Stomach (tissue), 19 donors: ENCODE measurements at places on chromosomes 5 and 9. TPM values are rescaled to one million over a fixed set of nuclear protein-coding genes. Genes with fewer than 3 reads are reported as not detected.
A peak's percentile ranks its signal among the peaks of the same experiment; 100 is the strongest.

GRCh38 chr5:126680191-126680817, 79.6 kb downstream of the PHAX start:
- DNase-seq = no peak

- DNase-seq = no peak
These were observed 189.1 kb upstream of the CDH12 start for GRCh38 chr5:23042226-23042625.

- no peak for DNase-seq
These were observed 35.2 kb downstream of the MACIR start for GRCh38 chr5:103293719-103294118.

DNA sequence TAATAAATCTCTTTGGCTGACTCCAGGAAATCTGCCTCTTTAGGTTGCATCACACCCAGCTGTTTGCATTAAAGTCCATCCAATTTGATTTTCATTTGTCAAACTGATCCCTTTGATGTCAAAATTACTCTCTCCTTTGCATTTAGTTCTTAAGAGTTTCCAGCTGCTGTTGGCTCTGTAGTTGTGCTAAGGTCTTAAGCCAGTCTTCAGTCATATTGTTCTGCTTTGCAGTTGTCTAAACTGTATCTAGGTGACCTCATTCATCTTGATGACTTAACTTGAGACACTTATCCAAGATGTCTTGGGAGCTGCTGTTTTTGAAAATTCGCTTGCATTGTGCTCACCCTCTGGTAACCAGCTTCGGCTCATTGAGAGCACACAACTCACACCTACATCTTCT, 386.9 kb upstream of the TLE4 start:
- DNase-seq = peak; percentile 12

DNA sequence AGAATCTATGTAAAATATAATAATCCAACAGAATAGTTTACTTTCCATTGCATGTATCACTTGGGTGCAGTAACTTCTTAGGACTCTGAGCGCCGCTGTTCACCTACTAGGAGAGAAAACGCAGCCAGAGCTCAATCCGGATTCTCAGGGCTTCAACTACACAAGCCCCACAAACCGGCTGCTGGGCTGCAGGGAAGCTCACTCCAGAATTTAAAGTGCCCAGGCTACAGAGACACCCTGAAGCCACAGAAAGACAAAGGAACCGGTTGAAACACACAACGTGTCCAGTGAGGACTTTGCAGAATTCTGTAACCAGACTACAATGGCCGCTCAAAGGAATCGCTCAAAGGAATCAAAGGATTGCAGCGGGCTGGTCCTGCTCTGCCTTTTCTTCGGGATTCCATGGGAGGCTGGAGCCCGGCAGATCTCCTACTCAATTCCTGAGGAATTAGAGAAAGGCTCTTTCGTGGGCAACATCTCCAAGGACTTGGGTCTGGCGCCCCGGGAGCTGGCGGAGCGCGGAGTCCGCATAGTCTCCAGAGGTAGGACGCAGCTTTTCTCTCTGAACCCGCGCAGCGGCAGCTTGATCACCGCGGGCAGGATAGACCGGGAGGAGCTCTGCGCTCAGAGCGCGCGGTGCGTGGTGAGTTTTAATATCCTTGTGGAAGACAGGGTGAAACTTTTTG, at the start of gene PCDHGA10:
Gene PCDHGA10 (plus strand): TSS at position 134 of the 686 bp plus-strand sequence. CDS start 189 bp downstream, at position 323.
- peak; percentile 77 for DNase-seq

- peak; percentile 44 for DNase-seq
These were observed 36.4 kb downstream of the GLT6D1 start for GRCh38 chr9:135602789-135603481.

DNA sequence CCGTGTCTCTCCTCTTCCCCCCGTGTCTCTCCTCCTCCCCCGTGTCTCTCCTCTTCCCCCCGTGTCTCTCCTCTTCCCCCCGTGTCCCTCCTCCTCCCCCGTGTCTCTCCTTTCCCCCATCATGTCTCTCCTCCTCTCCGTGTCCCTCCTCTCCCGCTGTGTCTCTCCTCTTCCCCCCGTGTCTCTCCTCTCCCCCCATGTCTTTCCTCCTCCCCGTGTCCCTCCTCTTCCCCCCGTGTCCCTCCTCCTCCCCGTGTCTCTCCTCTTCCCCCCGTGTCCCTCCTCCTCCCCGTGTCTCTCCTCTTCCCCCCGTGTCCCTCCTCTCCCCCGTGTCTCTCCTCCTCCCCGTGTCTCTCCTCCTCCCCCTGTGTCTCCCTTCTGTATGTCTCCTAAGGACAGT, 12.8 kb upstream of the RNU6ATAC start:
- no peak for DNase-seq

- peak; percentile 64 for DNase-seq
These were observed 735 bp downstream of the PTGR1 start for GRCh38 chr9:111598733-111599091.

- peak; percentile 18 for DNase-seq
These were observed 288.7 kb downstream of the FBXL17 start for GRCh38 chr5:108093186-108093585.

DNA sequence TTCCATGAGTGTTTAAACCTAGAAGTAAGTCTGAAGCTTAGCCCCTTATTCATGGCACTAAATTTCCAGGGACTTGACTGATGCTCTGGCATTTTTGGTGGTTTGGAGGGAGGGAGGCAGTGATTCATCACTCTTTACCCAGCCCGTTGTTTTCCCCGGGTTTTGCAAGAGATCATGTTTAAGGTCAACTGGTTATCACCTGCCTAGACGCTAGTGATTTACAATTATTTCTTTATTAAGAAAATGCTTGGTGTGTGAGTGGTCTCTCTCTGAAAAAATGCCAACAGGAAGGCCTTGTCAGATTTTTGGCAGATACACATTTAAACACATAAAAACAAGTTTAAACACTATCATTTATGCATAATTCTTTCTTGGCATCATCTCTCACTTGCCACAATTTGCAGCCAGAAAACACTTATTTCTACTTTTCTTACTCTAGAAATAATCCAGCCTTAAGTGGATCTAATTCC, 737.9 kb upstream of the ZNF608 start:
- DNase-seq = peak; percentile 26

GRCh38 chr9:116899337-116900006, 212.4 kb downstream of the TRIM32 start:
- DNase-seq = no peak

DNA sequence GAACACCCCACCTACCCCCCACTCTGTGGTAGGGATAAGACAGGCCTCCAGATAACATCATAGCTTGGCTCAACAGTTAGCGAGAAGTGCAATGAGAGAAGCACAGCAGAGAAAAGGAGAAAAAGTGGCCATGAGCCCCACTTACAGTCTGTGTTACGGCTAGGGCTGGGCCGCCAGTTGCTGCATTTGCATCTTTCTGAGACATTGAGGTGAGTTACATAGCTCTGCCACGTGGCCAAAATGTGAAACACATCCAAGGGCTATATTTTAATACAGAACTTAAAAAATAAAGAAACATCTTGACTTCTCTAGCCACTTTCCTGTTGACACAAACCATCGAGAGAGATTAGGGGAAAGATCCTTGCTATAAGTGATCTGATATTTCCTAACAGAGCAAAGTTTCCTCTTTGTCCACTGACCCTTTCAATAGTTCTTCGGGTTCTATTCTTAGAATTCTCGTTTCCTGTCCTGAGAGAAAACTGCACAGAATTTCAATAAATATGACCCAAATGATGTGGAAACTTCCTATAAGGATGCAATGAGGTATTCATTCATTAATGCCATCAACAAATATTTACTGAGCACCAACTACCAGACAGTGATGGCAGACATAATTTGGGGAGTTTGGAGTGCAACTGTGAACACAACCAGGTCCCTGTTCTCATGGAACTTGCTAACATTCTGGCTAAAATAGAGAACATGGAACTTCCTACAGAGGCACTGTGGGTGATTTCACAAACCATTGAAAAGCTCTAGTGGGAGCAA, 3.2 kb upstream of the TLE4 start:
- no peak for DNase-seq

- peak; percentile 100 for DNase-seq
These were observed at the start of the genes GDF9 and UQCRQ for GRCh38 chr5:132866342-132867045. GDF9 (minus strand) TSS chr5:132866469; CDS start chr5:132864533, 1,936 bp downstream. UQCRQ (plus strand) TSS chr5:132866642; CDS start chr5:132866882, 240 bp downstream.

GRCh38 chr9:98838155-98838867, 30.8 kb downstream of the GALNT12 start:
- no peak for DNase-seq

- DNase-seq = no peak
These were observed 144.4 kb upstream of the FSTL4 start for GRCh38 chr5:133756756-133757155.

GRCh38 chr9:121757281-121757585, 105.8 kb downstream of the DAB2IP start:
- no peak for DNase-seq

DNA sequence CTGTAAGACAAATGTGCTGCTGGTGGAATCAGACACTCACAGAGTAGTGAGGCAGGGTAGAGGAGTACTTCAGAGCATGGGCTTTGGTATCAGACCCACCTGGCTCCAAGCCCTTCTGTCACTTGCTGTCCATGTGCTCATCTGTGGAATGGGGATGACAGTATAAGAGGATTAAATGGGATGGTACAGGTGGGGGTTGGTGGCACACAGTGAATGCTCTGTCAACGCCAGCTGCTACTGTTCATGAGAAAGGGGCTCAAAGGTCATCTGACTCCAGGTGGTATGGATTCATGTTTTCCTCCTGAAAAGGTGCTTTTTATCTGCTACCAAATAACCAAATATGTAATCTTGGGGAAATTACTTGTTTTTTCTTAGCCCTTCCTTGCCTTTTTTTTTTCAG, 23.0 kb upstream of the PPARGC1B start:
- DNase-seq = no peak

GRCh38 chr5:133995341-133995740, 9.4 kb downstream of the VDAC1 start:
- no peak for DNase-seq

GRCh38 chr9:107489144-107489673, 360 bp downstream of the KLF4 start:
- DNase-seq = no peak

GRCh38 chr5:90022002-90022710, 387.4 kb downstream of the CETN3 start:
- peak; percentile 45 for DNase-seq

DNA sequence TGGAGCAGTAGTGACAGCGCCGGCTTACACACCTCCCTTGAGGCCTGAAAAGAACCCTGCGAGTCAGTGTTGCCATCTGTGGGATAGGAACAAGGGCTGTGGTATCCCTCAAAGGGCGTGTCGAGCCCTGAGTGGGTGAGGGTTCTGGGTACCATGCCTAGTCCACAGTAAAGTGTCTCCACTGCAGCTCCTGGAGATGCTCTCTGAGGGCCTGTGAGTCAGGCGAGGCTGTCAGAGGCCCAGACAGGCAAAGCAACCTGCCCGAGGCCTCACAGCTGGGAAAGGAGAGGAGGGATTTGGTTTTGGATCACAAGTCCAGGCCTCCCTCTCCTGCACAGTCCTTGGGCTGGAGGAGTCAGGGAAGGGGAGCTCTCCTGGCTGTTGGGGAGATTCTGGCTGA, 6.1 kb downstream of the PRRX2 start:
- no peak for DNase-seq

GRCh38 chr5:53073348-53073747, 36.2 kb downstream of the MOCS2 start:
- no peak for DNase-seq

GRCh38 chr9:103734471-103734870, 359.6 kb upstream of the SMC2 start:
- DNase-seq = no peak

DNA sequence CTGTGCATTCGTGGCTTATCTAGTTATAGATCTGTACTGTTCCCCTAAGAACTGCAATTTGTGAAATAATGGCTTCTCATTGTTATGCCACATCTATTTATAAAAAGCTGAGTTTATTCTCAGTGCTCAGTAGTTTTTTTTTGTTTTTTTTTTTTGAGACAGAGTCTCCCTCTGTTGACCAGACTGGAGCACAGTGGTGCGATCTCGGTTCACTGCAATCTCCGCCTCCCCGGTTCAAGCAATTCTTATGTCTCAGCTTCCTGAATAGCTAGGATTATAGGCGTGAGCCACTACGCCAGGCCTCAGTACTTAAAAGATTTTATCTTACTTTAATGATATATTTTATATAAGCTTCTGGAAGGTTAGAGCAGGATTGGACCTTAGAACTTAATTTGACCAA, 19.0 kb downstream of the SEC61B start:
- no peak for DNase-seq

- DNase-seq = no peak
These were observed 184.2 kb downstream of the FANCC start for GRCh38 chr9:95133325-95133705.

DNA sequence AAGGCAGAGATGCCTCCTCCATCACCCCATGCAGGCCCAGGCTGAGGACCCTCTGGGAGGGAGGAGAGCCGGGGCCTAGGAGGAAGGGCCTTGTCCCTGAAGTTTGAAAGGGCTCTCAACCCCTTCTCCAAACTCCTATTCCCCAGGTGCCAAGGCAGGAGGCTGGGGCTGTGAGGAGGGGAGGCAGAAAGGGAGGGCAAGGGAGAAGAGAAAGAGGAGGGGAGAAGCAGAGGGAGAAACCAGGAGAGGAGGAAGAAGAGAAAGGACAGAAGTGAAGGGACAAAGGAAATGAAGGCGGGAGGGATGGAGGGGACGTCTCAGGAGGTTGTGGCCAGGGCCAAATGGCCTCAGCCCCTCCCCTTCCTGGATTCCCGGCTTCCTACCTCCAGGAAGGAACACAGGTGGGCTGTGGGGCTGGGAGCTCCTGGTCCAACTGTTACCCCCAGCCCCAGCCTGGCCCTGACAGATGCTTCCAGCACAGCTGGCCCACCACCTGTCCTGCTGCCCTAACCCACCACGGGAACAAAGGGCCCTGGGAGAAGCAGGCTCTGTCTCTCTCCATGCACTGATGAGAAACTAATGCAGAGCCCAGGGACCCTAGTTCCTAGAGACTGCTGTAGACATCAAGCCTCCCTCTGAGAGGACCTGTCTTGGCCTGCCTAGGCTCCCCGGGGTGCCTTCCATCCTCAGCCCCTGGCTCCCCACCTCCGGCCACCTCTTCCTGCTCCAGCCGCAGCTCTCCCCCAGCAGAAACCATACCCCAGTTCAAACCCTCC, 3.5 kb downstream of the DBN1 start:
- DNase-seq = no peak

DNA sequence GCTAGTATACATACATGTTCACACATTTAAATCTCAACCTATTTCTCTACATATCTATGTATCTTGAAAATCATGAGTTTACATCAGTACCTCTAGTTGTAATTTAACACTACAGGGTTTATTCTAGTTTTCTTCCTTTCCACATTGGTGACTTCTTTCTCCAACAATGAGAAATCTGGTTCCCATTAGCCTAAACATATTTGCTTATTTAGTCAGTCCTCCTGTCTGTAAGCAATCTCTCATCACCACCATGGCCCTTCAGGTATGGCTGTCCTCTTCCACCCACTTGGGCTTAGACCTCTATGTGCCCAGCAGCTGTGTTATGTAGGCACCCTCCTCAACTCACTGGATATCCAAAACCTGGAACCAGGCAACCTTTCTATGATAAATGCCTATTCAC, 8.0 kb upstream of the SPATA31D1 start:
- no peak for DNase-seq

The PRRX2 gene
- total RNA-seq = not detected

The UAP1L1 gene
- 6.2 TPM for total RNA-seq

The IL9 gene
- total RNA-seq = not detected

The SLC6A19 gene
- total RNA-seq = 0.43 TPM

The SLC36A2 gene
- not detected for total RNA-seq

The LCP2 gene
- total RNA-seq = 27.1 TPM

The GABRA1 gene
- total RNA-seq = not detected

The SPATA31A7 gene
- not detected for total RNA-seq

The ORM2 gene
- 1.2 TPM for total RNA-seq

The PURA gene
- total RNA-seq = 30.1 TPM

The CDH18 gene
- not detected for total RNA-seq

The BNC2 gene
- 37.8 TPM for total RNA-seq

The SFXN1 gene
- total RNA-seq = 14.0 TPM

The NTMT1 gene
- total RNA-seq = 29.8 TPM
